ENCODE measurements at places on chromosomes 13 and 19.
A peak's percentile ranks its signal among the peaks of the same experiment; 100 is the strongest.

GRCh38 chr13:107937848-107938247 lies 277.5 kb downstream of the LIG4 start:
- DNase-seq, result no peak

- DNase-seq, result no peak
Measured at GRCh38 chr13:40082639-40083038, 427.2 kb downstream of the COG6 start.

DNA sequence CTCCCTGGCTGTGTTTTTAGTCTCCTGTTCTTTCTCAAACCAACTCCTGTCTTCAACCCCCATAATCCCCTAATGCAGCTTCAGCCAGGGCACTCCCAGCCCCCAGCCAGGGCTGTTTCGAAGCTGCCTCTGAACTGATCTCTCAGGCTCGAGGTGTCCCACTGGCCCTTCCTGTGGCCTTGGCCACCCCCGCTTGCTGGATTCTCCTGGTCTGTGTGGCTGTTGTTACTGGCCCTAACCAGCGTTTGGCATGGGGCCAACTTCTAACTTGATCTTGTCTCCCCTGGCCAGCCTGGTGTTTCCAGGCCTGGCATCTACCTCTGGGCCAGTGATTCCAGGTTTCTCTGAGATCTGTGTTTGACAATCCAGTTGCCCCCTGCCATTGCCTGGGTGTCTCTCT lies 11.0 kb downstream of the XAB2 start:
- DNase-seq, result no peak

DNA sequence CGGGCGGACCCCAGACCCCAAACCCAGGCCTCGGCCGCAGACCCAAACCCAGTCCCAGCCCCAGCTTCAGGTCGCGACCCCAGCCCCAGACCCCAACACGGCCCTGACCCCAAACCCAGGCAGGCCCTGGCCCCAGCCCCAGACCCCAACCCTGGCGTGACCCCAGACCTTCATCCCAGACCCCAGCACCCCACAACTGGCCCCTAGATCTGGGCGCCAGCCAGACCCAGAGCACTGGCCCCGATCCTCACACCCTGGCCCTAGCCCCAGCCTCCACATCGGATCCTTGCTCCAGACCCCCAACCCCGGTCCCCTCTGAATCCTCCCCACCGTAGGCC lies 7.5 kb downstream of the MBD3 start:
- DNase-seq, result no peak

DNA sequence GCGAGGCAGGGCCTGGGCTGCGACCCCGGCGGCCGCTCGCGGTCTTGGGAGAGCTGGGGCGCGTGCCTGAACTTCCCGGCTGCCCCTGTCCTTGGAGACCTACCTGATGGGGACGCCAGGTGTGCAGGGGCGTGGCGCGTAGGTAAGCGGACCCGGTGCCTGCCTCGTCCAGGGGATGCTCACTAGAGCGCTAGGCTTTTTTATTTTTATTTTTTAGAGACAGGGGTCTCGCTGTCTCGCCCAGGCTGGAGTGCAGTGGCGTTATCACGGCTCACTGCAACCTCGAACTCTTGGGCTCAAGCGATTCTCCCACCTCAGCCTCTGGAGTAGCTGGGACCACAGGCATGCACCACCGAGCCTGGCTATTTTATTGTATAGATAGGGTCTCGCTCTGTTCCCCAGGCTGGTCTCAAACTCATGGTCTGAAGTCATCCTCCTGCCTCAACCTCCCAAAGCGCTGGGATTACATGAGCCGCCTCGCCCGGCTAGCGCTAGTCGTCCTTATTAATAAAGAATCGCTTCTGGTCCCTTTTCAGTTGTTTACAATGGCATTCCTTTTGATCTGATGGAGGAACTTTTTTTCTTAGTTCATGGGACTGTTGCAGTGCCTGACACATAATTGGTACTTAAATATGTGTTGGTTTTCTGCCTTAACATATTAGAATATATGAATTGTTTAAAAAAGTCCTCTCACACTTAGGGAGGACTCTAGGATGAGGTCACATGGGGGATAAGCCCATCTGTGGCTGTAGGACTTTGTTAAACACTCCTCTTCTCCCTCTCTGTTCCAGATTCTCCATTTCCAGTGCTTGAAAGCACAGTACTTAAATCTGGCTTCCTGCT lies 812 bp downstream of the DPY19L3 start:
- DNase-seq, result no peak

DNA sequence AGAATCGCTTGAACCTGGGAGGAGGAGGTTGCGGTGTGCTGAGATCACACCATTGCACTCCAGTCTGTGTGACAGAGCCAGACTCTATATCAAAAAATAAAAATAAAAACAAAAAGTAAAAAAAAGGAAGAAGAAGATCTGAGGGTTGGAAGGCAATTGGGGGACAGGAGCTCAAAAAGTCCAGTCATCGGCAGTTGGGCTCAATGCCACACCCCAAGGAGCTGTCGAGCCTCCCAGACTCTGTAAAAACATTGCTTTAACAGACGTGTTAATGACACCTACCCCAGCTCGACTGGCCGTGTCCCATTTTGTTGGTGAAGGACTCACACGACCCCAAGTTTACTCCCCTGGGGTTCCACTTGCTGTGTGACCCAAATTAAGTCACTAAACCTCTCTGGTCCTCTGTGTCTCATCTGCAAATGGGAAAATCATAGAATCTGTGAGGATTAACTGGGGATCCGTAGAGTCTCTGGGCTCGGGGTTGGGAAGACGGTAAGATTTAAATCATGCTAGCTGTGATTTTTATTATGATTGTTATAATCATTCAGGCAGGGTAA lies 7.0 kb downstream of the GNA15 start:
- no peak for DNase-seq

DNA sequence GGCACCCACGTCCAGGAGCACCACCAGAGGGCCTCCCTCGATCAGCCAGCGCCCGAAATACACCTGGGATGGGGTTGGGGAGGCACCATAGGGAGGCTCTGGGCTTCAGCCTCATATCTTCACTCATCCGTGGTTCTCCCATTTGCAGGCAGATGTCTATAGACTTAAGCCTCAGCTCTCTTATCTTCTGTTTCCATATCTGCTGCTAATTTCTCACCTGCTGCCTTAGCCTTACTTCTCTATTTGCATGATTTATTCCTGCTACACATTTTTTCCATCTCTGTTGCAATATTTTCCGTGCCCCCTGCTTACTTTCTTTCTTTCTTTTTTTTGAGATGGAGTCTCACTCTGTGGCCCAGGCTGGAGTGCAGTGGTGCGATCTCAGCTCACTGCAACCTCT lies 5.8 kb downstream of the GYS1 start:
- DNase-seq, result no peak

- DNase-seq, result no peak
Measured at GRCh38 chr19:16136185-16136999, 7.1 kb upstream of the HSH2D start.

DNA sequence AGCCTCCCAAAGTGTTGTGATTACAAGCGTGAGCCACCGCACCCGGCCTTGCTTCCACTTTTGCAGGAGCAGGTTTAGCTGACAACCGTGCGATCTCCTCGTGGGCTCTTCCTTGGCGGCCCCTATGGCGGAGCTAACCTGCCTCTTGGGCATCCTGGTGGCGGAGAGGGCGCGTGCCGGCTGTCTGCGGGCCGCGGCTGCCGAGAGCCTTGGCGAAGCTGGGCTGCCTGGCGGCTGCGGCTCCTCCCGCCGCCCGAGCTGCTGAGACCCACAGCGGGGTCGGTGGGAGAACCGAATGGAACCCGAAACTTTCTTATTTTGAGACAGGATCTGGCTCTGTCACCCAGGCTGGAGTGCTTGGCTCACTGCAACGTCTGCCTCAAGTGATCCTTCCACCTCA lies 55.7 kb downstream of the NLRP12 start:
- DNase-seq, result no peak

DNA sequence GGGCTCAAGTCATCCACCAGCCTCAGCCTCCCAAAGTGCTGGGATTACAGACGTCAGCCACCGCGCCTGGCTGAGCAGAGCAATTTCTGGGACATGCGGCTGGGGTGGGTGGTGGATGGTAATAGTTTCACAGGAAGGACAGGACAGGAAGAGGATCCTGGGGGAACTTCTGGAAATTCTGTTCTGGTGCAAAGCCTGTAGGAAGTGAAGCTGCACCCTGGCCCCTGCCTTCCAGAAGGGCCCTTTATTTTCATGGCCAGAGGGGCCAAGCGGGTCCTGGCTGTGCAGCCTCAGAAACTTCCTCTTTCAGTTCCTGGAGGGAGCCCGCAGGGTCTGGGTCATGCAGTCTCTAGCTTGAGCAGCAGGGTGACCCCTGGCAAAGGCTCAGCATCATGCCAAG lies 15.7 kb downstream of the FEM1A start:
- DNase-seq, result no peak

DNA sequence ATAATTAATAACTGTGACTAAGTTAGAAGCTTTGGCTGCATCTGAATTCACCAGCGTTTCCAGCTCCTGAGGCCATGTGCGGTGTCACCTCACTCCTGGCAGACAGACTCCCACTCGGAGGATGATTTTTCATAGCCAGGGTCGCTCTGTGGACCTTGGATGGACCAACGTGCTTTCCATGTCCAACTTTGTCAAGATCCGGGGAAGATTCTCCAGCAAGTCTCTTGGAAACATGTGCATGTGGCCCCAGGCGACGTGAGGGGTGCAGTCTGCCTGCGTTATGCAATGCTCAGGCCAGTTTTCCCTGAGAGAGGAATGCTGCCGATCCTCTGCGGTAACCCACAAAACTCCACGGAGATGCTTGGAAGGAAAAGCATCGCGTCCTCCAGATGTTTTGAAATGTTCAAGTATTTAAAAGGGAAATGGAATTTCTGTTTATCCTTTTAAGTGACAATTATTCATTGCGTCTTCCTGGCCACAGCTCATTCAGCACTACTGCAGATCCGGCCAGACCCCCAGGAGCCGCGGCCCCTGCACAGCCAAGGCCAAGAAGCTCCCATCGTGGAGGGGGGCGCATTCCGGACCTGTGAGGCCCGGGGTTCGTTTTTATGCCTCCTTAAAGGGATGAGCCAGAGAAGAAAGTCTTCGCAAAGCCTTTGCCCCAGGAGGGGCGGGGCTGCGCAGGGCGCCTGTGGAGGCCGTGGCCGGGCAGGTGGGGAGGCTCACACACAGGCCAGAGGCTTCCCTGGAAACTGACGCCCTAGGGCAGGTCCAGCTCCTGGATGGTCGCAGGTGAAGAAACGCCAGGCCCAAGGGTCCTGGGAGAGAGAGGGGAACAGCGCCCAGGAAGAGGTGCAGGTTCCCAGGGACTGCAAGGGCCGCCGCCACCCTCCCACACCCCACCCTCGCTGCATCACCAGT lies 46.0 kb downstream of the C13orf46 start:
- no peak for DNase-seq

- no peak for DNase-seq
Measured at GRCh38 chr19:30663611-30664174, 291.5 kb downstream of the ZNF536 start.

DNA sequence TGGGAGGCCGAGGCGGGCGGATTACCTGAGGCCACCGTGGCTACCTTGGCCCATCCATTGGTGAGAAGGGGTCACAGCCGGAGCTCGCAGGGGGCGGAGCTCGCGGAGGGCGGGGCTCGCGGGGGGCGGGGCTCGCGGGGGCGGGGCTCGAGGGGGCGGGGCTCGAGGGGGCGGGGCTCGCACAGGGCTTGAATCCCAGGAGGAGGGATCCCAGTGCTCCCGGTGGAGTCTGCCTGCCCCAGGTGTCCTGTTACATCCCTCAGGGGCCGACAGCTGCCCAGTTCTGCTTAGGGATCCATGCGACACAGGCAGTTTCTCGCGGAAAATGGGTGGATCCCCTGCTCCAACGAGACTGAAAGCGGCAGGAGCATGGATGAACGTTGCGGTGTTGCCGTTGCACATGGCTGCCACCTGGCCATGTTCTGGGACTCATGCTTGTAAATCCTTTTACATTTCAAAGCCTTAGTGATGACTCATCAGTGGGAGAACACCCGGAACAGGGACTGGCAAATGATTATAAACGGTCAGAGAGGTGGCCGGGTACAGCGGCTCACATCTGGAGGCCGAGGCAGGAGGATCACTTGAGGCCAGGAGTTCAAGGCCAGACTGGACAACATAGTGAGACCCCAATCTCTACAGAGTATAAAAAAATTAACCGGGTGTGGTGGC lies 25.1 kb downstream of the TMPRSS9 start:
- no peak for DNase-seq

- DNase-seq, result no peak
Measured at GRCh38 chr13:100178309-100178708, 89.4 kb downstream of the PCCA start.

- peak; percentile 3 for DNase-seq
Measured at GRCh38 chr13:41973247-41973741, 12.4 kb upstream of the VWA8 start.

DNA sequence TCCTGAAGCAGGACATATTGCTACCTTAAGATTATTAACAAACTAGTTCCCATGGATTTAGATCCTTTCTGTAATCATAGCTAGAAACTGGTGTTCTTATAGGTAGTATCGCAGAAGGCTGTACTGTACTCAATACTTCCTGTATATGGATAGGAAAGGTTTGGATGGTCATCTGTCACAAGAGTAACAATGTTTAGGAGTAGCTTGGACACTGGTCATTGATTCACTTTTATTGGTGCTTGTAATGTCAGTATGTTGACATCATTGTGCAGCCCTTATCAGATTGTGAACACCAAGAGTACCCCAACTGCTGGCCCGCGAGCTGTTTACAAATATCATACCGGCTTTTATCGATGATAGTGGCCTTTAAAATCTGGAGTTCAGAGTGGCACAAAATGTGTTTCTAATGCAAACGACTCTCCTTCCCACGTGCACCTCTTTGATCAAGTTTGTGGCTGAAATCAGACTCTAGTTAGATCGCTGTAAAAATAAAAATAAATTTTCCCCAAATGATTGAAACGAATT lies 605 bp upstream of the CDK8 start:
- DNase-seq, result no peak

DNA sequence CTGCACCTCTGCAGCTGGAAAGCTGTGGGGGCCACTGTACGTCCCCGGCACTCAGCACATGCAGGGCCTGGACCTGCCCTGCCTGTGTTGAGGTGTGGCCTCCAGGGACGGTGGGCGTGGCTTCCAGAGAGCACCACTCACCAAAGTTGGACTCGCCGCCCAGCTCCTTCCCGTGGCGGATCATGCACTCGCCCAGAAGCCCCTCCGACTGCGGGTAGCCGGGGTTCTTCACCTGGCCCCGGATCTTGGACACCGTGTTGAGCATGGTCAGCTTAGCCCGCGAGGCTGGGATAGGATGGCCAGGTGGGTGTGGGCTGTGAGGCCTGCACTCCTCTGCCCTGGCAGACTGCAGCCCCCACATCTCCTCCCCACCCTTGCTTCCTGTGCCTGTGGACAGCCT lies 22.0 kb downstream of the MPND start:
- DNase-seq, result no peak

DNA sequence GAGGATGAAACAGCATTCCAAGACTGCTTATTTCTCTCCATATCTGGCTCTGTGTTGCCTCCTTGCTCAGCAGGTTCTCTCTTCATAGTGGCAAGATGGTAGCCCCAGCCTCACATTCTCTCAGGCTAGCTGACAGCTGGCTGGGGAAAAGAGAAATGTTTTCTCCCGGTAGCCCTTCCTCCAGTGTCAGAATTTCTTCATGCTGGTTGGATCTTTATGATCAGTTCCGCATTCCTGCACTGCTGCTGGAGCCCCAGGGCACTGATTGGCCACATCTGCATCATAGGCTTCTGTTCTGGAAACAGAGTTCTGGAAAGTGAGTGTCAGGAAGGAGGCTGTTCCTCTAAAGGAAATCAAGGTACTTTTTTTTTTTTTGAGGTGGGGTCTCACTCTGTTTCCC lies 24.6 kb downstream of the POP4 start:
- DNase-seq, result no peak

GRCh38 chr13:48066310-48066989 lies 28.5 kb downstream of the MED4 start:
- no peak for DNase-seq

All from CD4-positive, alpha-beta memory T cell (primary cell).